CD4-positive, CD25-positive, alpha-beta regulatory T cell (primary cell): ENCODE measurements at places on chromosomes 11 and 22. TPM values are rescaled to one million over a fixed set of nuclear protein-coding genes. Genes with fewer than 3 reads are reported as not detected.

GRCh38 chr11:114226356-114226755, 69.8 kb upstream of the NNMT start:
- H3K27me3 ChIP-seq = no peaks in the 10 kb centered on the region
- no peaks in the 10 kb centered on the region for H3K36me3 ChIP-seq
- H3K4me3 ChIP-seq = no peak overlapping the region
- H3K4me1 ChIP-seq = peaks cover 5% of the 10 kb centered on the region
- H3K27ac ChIP-seq = no peak overlapping the region
- no peak for DNase-seq

GRCh38 chr11:79762279-79762921, 321.6 kb upstream of the TENM4 start:
- H3K4me3 ChIP-seq = no peak overlapping the region
- no peaks in the 10 kb centered on the region for H3K4me1 ChIP-seq
- H3K27ac ChIP-seq = no peak overlapping the region
- H3K27me3 ChIP-seq = no peaks in the 10 kb centered on the region
- no peak for DNase-seq

GRCh38 chr11:47392546-47393162, 14.3 kb upstream of the SPI1 start:
- DNase-seq = no peak
- no peak overlapping the region for H3K27ac ChIP-seq
- no peaks in the 10 kb centered on the region for H3K36me3 ChIP-seq
- H3K4me1 ChIP-seq = peaks cover 44% of the 10 kb centered on the region
- no peak overlapping the region for H3K4me3 ChIP-seq

- no peak overlapping the region for H3K27ac ChIP-seq
- no peaks in the 10 kb centered on the region for H3K36me3 ChIP-seq
- no peak overlapping the region for H3K4me3 ChIP-seq
- no peaks in the 10 kb centered on the region for H3K27me3 ChIP-seq
Measured at GRCh38 chr11:69233744-69234570, 60.0 kb upstream of the MYEOV start.

Gene SVIP
- 28.3 TPM for total RNA-seq

Gene FAM180B
- 0.27 TPM for total RNA-seq
